Myocyte (in vitro differentiated cells): ENCODE measurements at places on chromosomes 5 and 9. TPM values are rescaled to one million over a fixed set of nuclear protein-coding genes. Genes with fewer than 3 reads are reported as not detected.

GRCh38 chr9:21968331-21969010 lies 25.7 kb downstream of the CDKN2A start:
- DNase-seq = no peak

KIF20A gene
- total RNA-seq = 1.6 and 2.8 TPM in 2 replicates

DNA sequence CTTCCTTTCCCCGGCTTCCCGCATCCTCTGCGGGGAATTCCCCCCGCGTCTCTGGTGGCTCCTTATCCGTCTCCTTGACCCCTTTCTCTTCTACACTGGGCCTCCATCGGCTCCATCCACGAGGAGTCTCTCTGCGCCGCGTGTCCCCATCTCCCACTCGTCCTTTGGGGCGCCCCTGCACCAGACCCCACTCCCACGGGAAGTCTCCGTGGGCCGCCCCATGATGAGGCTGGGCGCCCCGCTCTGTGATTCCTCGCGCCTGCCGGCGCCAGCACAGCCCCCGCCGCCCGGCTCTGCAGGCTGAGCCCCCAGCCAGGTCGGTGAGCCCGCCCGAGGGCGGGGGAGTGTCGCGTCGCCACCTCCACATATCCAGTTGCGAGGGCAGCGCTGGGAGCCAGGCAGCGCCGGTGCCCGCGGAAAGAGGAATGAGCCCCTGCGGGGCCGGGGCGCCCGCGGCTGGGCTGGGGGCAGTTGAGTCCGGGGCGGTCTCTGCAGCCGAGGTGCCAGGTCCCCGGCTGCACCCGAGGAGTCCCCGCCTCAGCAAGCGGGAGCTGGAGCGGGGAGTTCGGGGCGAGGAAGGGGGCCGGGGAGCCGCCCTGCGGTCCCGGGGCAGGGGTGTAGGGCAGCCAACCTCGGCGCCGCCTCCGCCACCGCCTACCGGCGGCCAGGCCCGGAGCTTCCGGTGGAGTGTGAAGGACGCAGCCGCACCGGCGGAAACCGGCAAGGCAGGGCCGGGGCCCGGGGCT lies 2.1 kb upstream of the TRAF1 start:
- peak; percentile 69 for DNase-seq

GRCh38 chr9:8364026-8364752 lies 564.6 kb upstream of the DMAC1 start:
- DNase-seq = no peak

- DNase-seq = no peak
Observed at GRCh38 chr9:126234681-126235335, 91.8 kb upstream of the MVB12B start.

CKMT2 gene
- total RNA-seq = 1.7 and 5.8 TPM in 2 replicates

DNA sequence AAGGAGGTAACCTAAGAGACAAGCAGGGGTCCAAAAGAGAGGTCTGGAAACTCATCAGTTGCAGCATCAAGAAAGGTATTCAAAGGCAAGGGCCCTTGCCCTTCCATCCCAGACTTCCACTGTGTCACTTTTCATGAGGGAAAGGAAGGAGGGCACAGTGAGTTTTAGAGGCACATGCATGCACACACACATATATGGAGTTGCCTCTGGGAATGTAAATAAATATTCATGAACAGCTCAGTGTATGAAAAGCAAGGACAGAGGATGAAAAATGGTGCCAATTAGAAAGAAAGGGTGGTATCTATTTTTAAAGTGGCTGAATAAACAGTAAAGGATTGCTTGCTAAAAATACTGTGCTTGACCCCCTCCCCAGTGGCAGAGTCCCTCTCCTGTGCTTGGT lies 105.3 kb upstream of the LRRTM2 start:
- no peak for DNase-seq

LRRC19 gene
- not detected in 2 replicates for total RNA-seq

CACNA1B gene
- 0.05 TPM in 1 of 2 replicates, not detected in the other for total RNA-seq

RFESD gene
- total RNA-seq = 1.2 and 1.9 TPM in 2 replicates

- DNase-seq = no peak
Observed at GRCh38 chr5:76718381-76718832, 2.5 kb downstream of the F2R start.

DNA sequence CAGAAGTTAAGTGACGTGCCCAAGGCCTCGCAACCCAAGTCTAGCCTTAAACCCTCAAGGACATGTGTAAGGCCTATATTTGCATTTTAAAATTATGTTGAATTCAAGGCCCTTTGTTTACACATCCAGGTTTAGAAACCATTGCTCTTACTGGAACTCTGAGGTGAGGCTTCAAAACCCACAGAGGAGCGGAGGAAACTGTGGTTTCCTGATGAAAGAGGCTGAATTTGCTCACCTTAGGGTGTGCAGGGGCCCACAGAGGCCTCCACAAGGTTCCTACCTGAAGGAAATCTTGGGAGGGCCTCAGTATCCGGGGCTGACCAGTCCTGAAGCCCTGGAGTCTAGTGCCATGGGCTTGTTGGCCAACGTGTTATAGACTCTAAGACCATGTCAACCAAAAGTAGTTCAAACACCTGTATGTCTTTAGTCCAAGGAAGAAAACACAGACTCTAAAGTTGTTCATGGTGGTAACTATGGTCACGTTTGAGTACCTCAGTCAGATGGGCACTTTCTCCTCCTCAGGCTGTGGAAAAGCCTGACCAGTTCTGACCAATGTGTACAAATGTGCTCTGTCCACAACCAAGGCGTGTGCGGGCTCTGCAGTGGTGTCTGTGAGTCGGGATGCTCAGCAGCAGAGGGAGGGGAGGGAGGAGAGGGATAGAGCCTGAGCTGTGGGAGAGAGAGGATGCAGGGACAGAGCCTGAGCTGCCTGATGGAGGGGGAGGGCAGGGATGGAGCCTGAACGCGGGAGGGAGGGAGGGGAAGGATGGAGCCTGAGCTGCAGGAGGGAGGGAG lies 124.6 kb upstream of the ERCC6L2 start:
- no peak for DNase-seq

DNA sequence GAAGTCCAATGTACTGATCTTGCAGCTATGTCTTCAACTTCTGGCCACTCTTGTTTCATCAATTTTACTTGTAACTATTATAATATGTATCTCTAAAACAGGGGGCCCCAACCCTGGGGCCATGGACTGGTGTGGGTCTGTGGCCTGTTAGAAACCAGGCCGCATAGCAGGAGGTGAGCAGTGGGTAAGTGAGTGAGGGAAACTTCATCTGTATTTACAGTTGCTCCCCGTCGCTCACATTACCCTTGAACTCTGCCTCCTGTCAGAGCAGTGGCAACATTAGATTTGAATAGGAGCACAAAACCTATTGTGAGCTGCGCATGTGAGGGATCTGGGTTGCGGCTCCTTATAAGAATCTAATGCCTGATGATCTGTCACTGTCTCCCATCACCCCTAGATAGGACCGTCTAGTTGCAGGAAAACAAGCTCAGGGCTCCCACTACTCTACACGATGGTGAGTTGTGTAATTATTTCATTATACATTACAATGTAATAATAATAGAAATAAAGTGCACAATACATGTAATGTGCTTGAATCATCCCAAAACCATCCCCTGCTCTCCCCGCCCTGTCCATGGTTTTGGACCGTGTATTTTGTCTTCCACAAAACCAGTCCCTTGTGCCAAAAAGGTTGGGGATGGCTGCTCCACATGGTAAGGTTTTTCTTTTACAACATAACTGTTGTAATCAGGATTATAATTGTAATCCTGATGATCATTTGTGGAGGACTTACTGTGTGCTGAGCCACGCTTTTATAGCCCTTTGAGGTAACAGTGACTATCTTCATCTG lies 26.9 kb upstream of the SH3PXD2B start:
- DNase-seq = no peak

IQGAP2 gene
- 0.16 TPM in 1 of 2 replicates, not detected in the other for total RNA-seq

DNA sequence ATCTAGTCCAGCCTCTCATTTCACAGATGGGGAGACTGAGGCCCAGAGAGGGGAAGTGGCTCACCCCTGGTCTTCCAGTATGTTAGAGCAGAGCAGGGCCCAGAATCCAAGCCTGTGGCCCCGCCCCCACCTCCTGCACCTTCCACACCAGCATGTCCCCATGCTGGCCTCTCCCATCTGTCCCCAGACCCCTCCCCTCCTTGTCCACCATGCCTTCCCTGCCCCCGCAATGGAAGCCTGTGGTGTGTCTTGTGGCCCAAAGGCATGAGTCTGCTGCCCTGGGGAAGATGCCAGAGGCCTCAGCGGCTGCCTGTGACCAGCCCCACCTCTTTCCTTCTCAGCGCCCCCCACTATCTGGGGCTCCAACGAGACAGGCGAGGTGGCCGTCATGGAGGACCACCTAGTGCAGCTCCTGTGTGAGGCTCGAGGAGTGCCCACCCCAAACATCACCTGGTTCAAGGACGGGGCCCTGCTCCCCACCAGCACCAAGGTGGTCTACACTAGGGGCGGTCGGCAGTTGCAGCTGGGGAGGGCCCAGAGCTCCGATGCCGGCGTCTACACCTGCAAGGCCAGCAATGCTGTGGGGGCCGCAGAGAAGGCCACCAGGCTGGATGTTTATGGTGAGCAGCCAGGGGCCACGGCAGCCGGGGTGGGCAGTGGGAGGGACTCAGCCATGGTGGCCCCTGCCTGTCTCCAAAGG lies 87.2 kb downstream of the HMCN2 start:
- peak; percentile 55 for DNase-seq

GRCh38 chr5:101045689-101046088 lies 142.6 kb upstream of the ST8SIA4 start:
- DNase-seq = peak; percentile 31

DNA sequence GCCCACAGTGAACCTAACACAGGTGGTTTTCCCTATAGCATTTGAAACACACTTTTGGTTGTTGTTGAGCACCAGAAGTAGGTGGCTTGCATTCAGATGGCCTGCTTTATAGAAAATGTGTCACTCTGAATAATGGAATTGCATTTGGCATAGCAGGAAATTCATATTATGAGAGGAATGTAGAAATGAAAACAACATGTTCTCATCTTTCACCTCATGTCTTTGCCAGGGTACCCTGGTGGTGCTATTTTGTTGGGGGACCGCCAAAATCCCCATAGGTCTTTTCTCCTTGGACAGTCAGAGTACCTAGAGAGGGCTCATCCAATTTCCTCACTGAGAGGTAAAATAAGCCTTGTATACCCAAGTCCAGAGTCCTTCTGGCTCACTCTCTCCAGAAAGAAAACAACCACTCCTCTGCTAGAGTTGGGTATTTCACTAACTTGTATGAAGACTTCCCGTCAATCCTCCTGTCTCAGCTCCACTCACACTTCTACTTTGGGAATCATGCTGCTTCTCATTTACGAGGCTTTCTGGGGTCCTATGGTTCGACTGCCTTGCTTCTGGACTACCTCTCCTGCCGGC lies 67.4 kb downstream of the MRPS27 start:
- peak; percentile 33 for DNase-seq

GRCh38 chr5:62077387-62077786 lies 228.6 kb upstream of the KIF2A start:
- DNase-seq = no peak

DNA sequence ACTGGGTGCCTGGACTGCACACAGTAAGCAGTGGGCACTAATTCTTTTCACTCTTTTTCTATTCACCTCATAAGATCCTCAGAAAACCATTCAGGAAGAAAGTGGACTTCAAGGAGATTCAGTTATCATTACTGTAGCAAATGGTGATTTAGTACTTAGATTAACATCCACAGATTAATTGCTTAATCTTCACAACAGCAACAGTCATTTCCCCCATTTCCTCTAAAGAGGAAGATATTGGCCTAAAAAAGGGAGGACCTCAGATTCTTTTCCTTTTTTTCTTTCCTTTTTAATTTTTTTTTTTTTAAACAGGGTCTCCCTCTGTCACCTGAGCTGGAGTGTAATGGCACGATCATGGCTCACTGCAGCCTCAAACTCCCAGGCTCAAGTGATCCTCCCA lies 64.4 kb downstream of the AUH start:
- no peak for DNase-seq

GRCh38 chr9:79360387-79361347 lies 211.1 kb upstream of the TLE4 start:
- DNase-seq = peak; percentile 20

- DNase-seq = no peak
Observed at GRCh38 chr9:109452761-109453160, 45.3 kb downstream of the PTPN3 start.

DNA sequence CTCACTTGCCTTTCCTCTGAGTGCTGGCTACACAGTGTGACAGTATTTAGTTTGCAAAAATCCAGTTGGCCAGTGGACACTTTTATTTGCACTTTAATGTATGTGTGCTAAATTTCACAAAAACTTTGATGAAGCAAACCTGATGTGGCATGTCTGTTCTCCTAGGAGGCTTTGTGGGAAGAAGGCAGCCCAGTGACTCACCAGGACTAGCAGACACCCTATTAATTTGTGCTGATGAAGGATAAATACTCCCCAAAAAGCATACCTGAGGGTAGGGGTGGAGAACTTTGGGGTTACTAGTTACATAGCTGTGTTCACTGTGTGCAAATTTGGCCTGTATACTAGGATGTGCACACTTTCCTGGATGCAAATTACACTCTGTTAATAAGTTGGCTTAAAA lies 39.3 kb upstream of the IPPK start:
- no peak for DNase-seq

DNA sequence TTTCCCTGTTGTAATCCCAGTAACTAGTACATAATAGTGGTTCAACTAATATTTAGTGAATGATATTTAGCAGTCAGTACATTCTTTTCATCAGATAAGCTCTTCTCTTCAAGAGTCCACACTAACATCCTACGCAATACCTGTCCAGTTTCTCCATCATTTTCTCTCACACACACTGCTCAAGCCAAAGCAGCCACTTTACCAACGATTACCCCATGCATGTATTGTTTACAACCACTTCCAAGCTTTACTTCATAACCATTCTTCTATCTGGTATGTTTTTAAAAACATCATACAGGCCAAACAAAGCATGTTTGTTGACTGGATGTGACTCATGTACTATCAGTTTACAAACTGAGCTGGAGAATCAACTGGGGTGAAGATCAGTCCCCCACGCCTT lies 7.3 kb downstream of the UBTD2 start:
- peak; percentile 16 for DNase-seq

- no peak for DNase-seq
Observed at GRCh38 chr9:73168298-73168934, 16.8 kb downstream of the ANXA1 start.

DNA sequence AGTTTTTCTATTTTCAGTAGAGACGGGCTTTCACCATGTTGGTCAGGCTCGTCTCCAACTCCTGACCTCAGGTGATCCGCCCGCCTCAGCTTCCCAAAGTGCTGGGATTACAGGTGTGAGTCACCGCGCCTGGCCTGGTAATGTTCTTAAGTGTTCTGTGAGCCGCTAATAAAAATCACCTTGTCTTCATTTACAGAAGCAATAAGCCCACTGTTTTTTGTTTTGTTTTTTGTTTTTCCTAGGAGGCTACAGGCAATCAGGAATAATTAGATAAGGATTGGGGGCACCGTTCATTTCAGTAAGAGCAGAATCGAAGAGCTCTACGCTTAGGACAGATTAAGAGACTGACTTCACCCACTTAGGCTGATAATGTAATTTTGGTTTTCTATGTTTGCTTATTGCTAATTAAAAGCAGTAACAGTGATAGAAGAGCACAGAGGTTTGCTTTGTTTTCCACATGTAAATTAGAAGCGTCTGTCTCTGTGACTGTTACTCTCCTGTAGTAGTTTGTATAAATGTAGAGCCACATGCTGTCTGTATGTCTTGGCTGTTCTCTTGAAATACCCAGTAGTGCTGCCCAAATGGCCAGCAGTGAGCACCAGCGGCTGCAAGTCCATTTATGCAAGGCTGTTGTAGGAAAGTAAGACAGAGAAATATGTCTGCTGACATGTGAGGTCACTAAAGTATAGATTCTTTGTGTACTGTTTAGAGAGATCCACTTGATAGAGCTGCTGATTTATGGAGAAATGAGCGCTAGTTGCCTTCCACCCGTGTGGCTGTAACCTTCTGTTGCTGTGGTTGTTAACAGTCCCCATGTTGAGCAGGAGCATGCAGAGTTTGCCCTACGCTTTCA lies 30.5 kb downstream of the TRIO start:
- no peak for DNase-seq
